ENCODE measurements at places on chromosomes 16 and 17. TPM values are rescaled to one million over a fixed set of nuclear protein-coding genes. Genes with fewer than 3 reads are reported as not detected.

GAS2L2 gene
- total RNA-seq = under 0.01 TPM

ZNF747 gene
- 8.4 TPM for total RNA-seq

FXR2 gene
- 41.4 TPM for total RNA-seq

CD300A gene
- total RNA-seq = not detected

HBA2 gene
- total RNA-seq = not detected

TEKT1 gene
- not detected for total RNA-seq

ABCA9 gene
- 10.0 TPM for total RNA-seq

AIPL1 gene
- not detected for total RNA-seq
